ENCODE measurements at places on chromosomes 2 and 18. TPM values are rescaled to one million over a fixed set of nuclear protein-coding genes. Genes with fewer than 3 reads are reported as not detected.

LRRC30 gene
- total RNA-seq, result not detected

GCKR gene
- total RNA-seq, result 0.53 TPM

DSC2 gene
- 9.9 TPM for total RNA-seq

SIGLEC15 gene
- 0.47 TPM for total RNA-seq

SLC9A4 gene
- not detected for total RNA-seq

CYP26B1 gene
- total RNA-seq, result 3.9 TPM

SLC5A7 gene
- 0.13 TPM for total RNA-seq

CCDC74B gene
- 2.1 TPM for total RNA-seq

DNA sequence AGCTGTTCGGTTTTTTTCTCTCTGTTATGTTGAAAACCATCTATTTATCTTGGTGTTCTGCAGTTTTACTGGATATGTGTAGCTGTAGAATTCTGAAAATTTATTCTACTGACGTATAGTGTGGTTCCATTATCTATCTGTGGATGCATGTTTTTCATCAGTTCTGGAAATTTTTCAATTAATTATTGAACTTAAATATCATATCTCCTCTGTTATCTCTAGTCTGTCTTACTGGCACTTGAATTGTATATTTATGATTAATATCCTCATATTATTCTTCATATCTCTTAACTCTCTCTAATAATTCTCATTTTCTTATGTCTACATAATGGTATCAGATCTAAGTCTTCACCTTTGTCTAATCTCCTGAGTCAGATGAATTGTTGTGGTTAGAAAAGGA, 501.7 kb downstream of the STK39 start:
- DNase-seq, result no peak

GRCh38 chr2:178819147-178819875, 12.1 kb upstream of the TTN start:
- DNase-seq, result no peak

GRCh38 chr2:230601510-230601909, 111.1 kb upstream of the CAB39 start:
- no peak for DNase-seq

- DNase-seq, result no peak
These were observed 23.1 kb upstream of the DSG3 start for GRCh38 chr18:31424383-31424988.

DNA sequence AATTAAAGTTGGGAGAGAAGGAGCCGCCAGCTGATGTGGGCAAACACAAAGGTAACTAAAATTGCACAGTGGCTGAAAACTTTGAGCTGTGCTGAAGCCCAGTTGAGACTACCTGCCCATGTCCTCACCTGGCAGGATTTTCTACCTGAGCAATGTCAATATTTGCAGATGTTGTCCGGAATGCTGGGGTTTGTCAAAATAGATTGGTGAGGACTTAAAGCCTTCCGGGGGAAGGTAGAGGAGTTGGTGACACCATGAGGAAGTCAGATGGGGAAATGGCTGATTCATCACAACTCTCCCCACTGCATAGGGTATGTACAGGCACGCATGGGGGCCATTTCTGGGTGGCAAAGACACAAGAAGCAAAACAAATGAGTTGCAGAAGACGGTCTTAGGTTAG, 114.9 kb downstream of the ALK start:
- DNase-seq, result no peak

- DNase-seq, result no peak
These were observed 11.5 kb upstream of the INPP5D start for GRCh38 chr2:233048569-233049193.

DNA sequence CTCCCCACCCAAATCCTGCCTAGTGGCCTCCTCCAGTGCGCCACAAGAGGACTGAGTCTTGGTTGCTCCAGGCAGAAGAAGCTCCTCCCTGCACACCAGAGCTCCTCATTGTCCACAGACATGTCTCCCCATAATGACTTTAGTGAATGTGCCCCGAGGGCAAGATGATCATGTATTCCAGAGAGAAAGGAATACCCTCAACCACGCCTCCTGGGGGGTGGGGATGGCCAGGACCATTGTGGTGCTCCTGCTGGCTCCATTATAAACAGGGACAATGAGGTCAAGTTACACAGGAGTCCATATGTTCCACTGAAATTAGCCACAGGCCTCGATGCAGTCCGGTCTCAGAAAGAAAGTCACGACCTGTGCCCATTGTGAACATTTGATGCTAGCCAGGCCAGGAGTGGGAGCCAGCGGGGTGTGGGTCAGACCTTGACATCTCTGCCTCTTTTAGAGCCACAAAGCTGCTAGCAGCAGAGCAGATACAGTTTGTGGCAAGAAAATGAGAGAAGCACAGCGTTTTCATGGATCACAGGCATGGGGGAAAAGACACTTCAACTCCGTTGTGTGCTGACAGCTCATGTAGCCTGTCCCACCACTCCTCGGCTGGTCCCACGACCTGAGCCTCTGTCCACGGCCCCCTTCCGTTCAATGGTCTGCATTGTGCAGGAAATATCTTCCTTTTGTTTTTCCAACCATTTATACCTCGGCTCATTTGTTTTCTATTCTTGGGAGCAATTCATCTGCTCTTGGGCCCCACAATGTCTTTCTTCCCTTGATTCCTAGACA, 70.7 kb upstream of the FZD7 start:
- no peak for DNase-seq

GRCh38 chr2:81084101-81084500, 779.5 kb upstream of the LRRTM1 start:
- DNase-seq, result no peak

- no peak for DNase-seq
These were observed 68.7 kb downstream of the STRADB start for GRCh38 chr2:201520201-201520600.

DNA sequence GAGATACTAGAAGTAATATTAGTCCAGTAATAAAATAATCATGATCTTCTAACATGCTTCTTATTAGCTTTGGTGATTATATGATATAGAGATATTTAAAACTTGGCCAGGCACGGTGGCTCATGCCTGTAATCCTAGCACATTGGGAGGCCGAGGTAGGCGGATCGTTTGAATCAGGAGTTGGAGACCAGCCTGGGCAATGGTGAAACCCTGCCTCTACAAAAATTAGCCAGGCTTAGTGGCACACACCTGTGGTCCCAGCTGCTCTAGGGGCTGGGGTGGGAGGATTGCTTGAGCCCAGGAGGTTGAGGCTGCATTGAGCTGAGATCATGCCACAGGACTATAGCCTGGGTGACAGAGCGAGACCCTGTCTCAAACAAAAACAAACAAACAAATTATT, 87.0 kb downstream of the WDR7 start:
- DNase-seq, result no peak

- DNase-seq, result no peak
These were observed 5.1 kb upstream of the MBD2 start for GRCh38 chr18:54229421-54230059.

DNA sequence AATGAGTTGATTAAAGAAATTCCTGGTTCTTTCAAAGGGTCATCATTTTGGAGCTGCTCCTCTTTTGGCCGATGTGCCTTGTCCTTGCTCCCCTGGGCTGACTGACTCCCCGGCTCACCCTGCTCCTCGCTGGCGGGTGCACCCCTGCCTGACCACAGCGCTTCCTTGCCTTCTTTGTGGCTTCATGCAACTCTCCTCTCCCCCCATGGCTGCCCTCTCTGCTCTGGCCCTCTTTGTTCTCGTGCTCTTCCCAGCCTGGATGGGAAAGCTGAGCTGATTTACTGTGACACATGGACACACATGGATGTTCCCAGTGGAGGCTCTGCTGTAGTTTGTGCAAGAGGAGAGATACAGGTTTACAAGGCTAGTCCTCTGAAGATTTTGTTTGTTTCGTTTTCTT, 234.6 kb downstream of the HAUS1 start:
- peak; percentile 10 for DNase-seq

GRCh38 chr2:105134081-105134480, 96.2 kb downstream of the MRPS9 start:
- no peak for DNase-seq
